ENCODE measurements at places on chromosomes 2 and 18. TPM values are rescaled to one million over a fixed set of nuclear protein-coding genes. Genes with fewer than 3 reads are reported as not detected.

The AQP12A gene
- total RNA-seq = not detected

The PLB1 gene
- total RNA-seq = not detected

The KYNU gene
- total RNA-seq = 4.4 TPM

The COLEC12 gene
- 4.0 TPM for total RNA-seq

The KCNG3 gene
- not detected for total RNA-seq

The LBX2 gene
- total RNA-seq = 0.64 TPM

The CPLX4 gene
- total RNA-seq = not detected

The UGT1A3 gene
- not detected for total RNA-seq

The SPAST gene
- total RNA-seq = 11.4 TPM
